Thoracic aorta (tissue), 2 donors: ENCODE measurements at places on chromosomes 16 and 17. TPM values are rescaled to one million over a fixed set of nuclear protein-coding genes. Genes with fewer than 3 reads are reported as not detected.

TPPP3 gene
- 34.9 TPM for total RNA-seq

RNF222 gene
- total RNA-seq, result not detected

- H3K27ac ChIP-seq, result no peak overlapping the region
- H3K4me3 ChIP-seq, result no peak overlapping the region
- H3K36me3 ChIP-seq, result no peaks in the 10 kb centered on the region
- DNase-seq, result no peak
These were observed 17.8 kb downstream of the UTS2R start for GRCh38 chr17:82389379-82389778.

DNA sequence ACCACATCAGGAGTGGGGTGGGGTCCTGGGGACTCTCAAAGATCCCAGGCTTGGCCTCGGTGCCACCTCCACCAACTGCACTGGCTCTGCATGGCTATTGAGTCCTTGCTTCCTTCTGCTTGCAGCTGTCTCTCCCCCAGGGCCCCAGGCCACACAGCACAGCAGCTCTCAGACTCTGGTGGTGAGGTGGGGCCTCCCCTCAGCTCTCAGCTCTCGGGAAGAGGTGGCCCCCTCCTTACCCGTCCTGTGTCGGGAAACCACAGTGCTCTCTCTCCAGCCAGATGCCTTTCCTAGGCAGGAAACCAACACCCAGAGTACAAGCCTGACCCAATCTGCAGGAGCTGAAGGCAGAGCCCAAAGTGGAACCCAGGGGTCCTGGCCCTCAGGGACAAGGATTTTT is 18.5 kb downstream of the SRCIN1 start:
- H3K27me3 ChIP-seq, result peaks cover 3% of the 10 kb centered on the region
- no peak for DNase-seq
- H3K4me1 ChIP-seq, result no peaks in the 10 kb centered on the region
- H3K27ac ChIP-seq, result no peak overlapping the region
